CD8-positive, alpha-beta memory T cell (primary cell): ENCODE measurements at places on chromosomes 12 and 14.
A peak's percentile ranks its signal among the peaks of the same experiment; 100 is the strongest.

DNA sequence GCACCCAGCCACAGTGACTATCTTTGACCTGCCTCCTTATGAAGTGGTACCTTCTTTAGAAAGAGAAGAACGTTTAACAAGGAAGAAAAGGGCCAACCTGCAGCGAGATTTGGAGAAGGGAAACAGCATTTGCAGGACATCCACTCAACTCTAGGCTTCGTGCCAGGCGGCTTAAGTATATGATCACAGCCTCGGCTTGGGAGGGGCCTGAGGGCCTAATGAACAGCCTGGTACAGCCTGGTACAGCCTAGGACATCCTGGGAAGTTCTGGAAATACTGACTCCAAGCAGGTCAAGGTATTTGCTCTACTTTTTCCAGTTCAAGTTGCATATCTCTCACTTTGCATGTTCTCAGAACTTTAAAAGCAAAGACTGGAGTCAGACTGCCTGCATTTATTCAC is 16.1 kb downstream of the HCAR2 start:
- no peak for DNase-seq

- no peak for DNase-seq
Observed at GRCh38 chr12:98464190-98464589, 51.2 kb upstream of the TMPO start.

- DNase-seq = no peak
Observed at GRCh38 chr12:93536766-93537488, 35.5 kb upstream of the SOCS2 start.

DNA sequence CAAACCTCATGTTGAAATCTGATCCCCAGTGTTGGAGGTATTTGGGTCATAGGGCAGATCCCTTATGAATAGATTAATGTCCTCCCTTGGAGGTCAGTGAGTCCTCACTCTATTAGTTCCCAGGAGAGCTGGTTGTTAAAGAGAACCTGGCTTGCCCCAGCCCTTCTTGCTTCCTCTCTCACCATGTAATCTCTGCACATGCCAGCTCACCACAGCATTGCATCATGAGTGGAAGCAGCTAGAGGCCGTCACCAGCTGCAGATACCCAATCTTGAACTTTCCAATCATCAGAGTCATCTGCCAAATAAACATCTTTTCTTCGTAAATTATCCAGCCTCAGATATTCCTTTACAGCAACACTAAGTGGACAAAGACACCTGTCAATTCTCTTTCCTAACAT is 161.8 kb upstream of the IGF1 start:
- DNase-seq = no peak

- DNase-seq = peak; percentile 96
Observed at GRCh38 chr12:51368640-51369517, 22.3 kb downstream of the GALNT6 start.

DNA sequence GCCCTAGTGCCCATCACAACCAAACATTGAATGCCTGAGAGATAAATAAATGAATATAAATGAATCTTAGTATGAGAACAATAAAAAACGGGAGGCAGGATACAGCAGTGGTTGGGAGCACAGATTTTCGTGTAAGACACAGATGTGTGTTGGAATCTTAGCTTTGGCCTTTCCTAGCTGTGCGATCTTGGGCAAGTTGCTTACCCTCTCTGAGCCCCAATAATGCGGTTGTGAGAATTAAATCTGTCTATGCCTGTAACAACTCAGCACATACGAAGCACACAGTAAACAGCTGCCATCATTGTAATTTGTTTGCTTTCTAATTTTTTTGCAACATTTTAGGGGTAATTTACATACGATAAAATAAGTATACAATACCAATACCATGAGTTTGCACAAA is 89.8 kb downstream of the SRRM4 start:
- DNase-seq = no peak

- no peak for DNase-seq
Observed at GRCh38 chr14:34098045-34098984, 147.4 kb upstream of the EGLN3 start.

GRCh38 chr12:2287151-2287550 is 234.4 kb downstream of the CACNA1C start:
- no peak for DNase-seq

DNA sequence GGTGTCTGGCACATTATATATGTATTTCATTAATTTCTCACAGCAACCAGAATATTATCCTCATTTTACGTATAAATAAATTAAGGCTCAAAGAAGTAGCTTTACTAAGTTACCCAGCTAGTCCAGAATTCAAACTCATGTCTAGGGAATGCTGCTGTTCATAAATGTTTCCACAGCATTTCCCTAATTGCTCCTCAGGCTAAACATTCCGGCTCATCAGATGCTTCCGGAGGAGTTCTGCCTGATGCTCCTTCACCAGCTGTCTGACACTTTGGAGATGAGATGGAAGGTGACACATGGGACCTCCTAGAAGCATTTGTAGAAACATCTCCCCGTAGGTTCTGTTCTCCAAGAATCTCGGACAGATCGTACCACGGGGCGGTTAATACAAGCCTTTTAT is 12.1 kb downstream of the KRT85 start:
- DNase-seq = no peak

DNA sequence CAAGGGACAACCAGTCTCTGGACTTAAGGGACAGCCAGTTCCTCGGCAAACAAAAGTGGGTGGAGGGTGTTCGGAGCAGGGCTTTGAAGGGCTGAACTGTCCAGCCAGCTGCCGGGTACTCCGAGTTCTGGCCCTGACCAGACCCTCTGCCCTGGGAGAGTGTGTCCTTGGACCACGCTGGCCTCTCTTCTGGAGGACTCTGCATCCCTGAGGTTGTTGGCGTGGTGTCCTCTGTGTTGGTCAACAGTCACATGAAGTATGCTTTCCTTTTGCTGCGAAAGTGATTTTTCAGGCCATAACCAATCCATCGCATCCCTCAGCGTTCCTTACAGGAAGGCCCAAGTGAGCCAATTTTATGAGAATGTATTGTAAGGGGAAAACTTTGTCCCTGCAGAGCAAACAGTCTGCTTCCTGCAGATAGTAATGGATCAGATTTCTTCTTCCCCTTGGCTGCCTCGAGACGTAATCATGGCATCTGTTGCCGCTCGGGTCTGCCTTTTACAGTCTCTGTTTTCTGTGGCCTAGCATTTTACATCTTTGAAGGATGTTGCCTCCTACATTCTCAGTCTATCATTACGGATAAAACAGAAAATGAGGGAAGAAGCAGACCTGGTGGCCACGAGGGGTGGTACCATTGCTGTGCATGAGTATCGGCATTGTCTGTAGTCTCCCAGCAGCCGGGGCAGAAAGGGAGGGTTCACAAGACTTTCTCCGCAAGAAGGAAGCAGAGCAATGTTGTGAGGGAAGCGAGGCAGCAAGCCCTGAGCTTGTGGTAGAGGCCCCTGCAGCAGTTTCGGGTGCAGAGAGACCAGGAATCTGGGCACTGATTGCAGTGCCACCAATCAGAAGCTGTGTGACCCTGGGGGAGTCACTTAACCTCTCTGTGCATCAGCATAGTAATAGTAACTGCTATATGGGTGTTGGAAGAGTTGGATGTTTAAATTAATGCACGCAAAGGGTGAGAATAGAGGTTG is 47.4 kb downstream of the SMIM41 start:
- no peak for DNase-seq

DNA sequence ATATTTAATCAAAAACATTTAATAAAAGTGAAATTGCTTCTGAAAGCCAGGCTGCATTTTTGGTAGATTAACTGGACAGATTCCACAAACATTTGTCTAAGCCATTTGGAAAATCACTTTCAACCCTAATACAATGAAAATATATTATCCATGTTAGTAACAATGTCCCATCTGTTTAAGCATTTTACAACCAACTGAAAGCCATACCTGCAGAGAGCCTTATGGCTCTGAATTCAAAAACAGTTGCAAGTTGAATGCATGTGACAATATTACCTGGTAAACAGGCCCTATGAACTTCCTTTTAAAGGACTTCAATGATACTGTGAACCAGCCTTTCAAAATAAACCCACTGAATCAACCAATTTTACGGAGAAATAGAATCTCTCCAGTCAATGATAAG is 468.1 kb downstream of the BTG1 start:
- DNase-seq = no peak

DNA sequence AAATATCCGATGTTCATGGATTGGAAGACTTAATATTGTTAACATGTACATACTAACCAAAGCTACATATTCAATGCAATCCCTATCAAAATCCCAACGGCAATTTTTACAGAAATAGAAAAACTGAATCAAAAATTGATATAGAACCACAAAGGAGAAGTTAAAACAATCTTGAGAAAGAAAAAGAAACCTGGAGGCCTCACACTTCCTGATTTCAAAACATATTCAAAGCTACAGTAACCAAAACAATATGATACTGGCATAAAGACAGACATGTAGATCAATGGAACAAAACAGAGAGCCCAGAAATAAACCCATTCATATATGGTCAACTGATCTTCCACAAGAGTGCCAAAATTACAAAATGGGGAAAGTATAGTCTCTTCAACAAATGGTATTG is 5.4 kb upstream of the PELI2 start:
- DNase-seq = no peak

DNA sequence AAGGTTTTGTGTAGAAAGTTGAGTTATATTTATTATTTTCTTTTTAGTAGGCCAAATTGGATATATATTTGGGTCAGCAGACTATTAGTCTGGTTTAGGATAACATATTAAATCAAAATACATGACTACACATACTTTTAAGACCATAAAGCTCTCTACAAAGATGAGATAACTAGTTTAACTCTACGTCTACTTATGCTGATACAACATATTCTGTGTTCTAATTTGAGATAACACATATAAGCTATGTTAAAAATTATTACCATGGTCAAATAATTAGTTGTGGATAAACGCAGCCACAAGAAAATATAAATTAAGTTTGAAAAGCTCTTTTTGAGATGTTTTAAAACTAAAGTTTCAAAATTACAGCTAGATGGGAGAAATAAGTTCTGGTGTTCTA is 55.3 kb downstream of the IPO8 start:
- no peak for DNase-seq

- no peak for DNase-seq
Observed at GRCh38 chr12:123900871-123901376, 71.7 kb downstream of the CCDC92 start.

DNA sequence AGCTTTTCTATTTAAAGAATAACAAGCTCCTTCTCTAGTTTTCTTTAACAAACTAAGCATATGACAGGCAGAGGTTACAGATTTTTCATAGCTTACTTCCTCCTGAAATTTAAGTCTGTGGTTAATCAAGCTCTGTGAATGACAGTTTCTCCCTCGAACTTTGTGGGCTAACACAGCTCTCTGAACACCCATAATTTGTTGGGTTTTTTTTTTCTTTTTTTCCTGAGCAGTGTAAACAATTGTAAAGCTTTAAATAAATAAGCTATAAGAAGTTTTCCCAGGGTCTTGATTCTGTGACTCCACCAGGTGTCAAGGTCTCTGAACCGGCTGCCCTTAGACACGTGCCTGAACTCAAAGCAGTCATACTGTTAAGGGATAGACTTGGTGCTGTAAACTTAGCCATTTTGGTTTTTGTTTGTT is 128.1 kb upstream of the AMIGO2 start:
- DNase-seq = no peak

DNA sequence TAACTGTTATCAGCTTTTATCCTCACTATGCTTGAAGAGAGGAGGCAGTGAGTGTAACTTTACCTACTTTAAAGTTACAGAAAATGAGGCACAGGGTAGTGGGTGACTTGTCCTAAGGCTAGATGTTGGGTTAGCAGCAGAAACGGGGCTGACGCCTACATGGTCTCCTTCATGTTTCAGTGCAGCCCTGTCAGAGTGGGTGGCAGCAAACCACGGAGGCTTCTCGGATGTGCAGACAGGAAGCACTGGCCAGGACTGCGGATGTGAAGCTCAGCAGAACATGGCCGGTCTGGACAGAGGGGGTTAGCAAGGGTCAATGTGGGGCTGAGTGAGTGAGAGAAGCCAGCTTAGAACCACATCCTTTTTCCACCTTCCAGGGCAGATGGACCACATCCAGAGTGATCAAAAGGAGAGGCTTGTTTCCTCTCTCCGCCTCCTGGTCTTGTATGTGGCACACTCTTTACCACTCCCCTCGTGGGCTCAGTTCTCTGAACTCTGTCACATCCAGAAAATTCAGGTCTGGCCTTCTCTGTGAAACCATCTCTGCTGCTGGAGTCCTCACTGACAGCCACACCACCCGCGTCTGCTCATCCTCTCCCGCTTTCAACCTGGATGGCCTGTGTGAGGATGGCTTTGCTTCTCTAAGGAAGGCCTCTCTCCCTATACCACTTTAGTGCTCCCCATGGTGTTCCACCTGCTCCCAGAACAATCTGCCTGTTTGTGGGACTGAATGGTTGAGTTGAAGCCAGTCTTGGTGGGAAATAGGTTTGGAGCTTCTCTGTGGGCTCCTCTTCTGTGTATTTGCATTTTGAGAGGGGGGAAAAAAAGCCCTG is 14.1 kb downstream of the SUSD6 start:
- DNase-seq = peak; percentile 73

- DNase-seq = no peak
Observed at GRCh38 chr14:61003571-61003970, 22.5 kb downstream of the SLC38A6 start.

DNA sequence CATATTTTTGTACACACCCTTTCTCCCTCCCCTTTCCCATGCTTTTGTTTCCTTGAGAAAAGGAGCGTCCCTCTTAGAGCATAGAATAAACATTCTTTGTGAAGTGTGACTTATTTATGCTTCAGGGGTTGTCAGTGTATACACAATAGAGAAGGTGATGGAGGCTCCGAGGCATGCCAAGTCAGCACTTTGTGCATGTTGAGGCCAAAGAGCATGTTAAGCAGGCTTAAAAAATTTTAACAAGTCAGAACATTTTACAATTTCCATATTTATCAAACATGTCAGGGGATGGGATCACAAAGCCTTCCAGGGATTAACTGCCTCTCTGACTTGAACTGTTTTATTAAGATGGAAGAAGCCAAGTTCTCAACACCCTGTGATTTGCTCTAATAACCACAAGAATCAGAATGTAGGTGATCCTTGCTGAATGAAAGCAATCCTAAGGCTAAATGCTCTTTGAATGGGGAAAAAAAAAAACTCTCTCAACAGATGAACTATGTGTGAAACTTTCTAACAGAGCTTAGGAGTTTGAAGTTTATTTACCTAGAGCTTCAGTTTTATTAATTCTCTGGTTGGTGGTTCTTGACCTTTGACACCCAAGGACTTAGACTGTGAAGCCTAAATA is 223.1 kb downstream of the RAD51B start:
- DNase-seq = no peak

- DNase-seq = no peak
Observed at GRCh38 chr12:62252576-62252975, 7.6 kb upstream of the USP15 start.

- no peak for DNase-seq
Observed at GRCh38 chr14:64159588-64159987, 134.6 kb downstream of the ESR2 start.

DNA sequence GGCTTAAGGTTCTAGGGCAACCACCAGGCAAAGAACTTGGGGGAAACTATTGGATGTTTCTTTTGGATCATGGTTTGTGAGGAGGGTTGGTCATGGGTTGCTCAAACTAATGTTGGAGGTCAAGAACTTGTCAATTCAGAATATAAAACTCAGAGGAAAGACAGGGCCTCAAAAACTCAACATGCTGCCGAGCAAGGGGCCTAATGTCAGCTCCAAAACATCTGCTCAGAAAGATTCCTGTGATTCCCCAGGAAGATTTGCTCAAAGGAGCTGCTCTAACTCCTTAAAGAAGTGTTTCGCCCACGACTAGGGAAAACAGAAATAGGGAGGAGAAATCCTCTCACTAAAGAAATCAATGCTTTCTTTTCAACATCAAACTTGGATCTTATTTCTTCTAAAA is 3.7 kb upstream of the IGF1 start:
- DNase-seq = no peak

- no peak for DNase-seq
Observed at GRCh38 chr12:83665634-83666218, 979.0 kb downstream of the TMTC2 start.

- DNase-seq = no peak
Observed at GRCh38 chr12:30088259-30088995, 304.7 kb upstream of the TMTC1 start.
